ENCODE measurements at places on chromosomes 4 and X.

GRCh38 chr4:148044912-148045352 is 313.0 kb downstream of the ARHGAP10 start:
- DNase-seq: no peak

DNA sequence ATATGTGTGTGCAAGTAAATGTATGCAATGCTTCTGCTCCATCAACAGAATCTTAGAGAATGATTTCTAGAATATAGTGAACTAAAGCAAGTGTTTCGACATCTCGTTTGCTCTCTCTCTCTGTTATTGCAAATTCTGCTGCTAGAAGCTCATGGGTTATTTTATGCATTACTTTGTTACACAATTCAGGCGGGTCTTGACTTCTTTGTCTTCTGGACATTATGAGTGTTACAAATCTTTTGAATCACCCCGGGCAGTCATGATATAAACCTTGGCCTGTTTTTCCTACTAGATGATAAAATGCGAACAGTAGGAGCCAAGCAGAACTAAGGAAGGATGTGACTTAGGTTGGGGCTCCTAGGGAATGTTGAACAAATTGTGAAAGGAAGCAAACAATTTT is 166.4 kb upstream of the SFRP2 start:
- no peak for DNase-seq

- no peak for DNase-seq
These were observed 1.8 kb downstream of the CA5B start for GRCh38 chrX:15739886-15740285.

- no peak for DNase-seq
These were observed 340.6 kb downstream of the CAMK2D start for GRCh38 chr4:113420938-113421337.

DNA sequence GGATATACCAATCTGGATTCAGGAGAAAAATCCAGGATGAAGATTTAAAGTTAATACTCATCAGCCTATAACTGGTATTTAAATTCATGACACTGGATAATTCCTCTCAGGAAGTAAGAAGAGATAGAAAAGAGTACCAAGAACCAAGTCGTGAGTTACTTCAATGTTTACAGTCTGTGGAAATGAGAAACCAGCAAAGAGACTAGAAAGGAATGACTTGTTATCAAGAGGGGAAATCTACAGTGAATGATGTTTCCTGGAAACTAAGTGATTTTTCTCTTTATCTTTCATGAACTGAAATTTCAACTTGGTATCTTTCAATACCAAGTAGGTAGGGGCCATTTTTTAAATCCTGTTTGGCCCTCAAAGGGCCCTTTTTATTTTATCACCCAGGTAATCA is 217.9 kb upstream of the AFF2 start:
- no peak for DNase-seq

DNA sequence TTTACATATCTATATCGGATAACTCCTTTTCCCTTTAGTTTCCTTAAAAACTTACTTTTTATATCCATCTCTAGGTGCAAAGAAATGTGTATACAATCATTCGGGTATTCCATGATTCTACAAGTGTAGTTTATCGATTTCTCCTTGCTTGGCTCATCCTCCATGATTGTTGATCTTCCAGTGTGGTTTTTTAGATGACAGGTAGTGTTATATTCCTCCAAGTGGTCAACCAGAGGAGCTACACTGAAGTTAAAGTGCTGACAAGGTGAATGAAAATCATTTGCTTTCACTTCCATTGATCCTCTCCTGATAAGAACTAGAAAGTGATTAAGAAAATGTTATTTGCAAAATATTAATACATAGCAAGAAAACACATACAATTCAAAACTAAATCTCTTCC is 38.5 kb downstream of the TMEM156 start:
- DNase-seq: no peak

GRCh38 chr4:24551492-24552289 is 32.7 kb downstream of the DHX15 start:
- DNase-seq: no peak

- no peak for DNase-seq
These were observed 133.8 kb upstream of the STIM2 start for GRCh38 chr4:26726655-26727387.

- no peak for DNase-seq
These were observed 160.1 kb upstream of the MBNL3 start for GRCh38 chrX:132648895-132649294.

GRCh38 chr4:116982656-116983055 is 102.7 kb downstream of the TRAM1L1 start:
- DNase-seq: no peak

DNA sequence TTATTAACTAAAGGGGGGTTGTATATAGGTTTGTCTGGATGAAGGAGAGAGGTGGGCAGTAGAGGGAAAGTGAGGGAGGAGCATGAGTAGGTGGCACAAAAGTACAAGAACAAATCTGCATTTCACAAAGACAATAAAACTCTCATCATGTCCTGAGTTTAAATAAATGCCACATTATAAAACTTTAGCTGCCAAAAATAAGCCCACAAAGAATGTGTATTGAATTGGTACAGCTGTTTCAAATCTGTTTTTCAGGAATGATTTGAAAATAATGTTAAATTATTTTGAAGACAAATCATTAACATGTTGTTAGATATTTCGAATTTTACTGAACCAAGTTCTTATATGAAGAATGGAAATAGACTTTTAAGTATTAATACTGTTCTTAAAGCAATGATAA is 5.8 kb downstream of the CNKSR2 start:
- DNase-seq: no peak

GRCh38 chr4:168693750-168694490 is 197.1 kb downstream of the PALLD start:
- no peak for DNase-seq

GRCh38 chrX:48957477-48957826 is at the start of gene OTUD5:
OTUD5 (minus strand) TSS chrX:48957607; CDS start chrX:48957570, 37 bp downstream.
- DNase-seq: peak; percentile 65

- no peak for DNase-seq
These were observed 2023.0 kb upstream of the AGA start for GRCh38 chr4:179465131-179465797.

GRCh38 chr4:129335276-129335675 is 239.3 kb downstream of the C4orf33 start:
- no peak for DNase-seq

- DNase-seq: no peak
These were observed 140.4 kb downstream of the AFAP1 start for GRCh38 chr4:7799306-7799705.

- no peak for DNase-seq
These were observed 15.4 kb upstream of the ZNF41 start for GRCh38 chrX:47498411-47498810.

GRCh38 chr4:23766344-23766743 is 123.5 kb downstream of the PPARGC1A start:
- no peak for DNase-seq

DNA sequence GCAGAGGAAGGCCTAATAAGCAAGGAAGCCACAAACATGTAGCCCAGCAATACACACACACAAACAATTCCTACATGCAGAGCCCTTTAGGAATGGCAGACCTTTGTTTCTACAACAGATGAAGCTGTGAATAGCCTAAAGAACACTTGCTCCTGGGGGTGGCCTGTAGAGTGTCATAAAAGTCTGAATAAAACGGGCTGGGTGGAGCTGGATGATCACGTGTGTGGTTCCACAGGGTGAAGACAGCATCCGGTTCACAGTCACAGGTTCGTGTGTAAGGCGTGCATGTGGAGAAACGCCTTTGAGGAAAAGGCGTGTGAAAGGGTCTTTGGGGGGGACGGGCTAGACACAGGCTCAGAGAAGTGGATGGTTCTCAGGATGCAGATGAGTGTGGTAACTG is 156.1 kb downstream of the AFAP1 start:
- no peak for DNase-seq

DNA sequence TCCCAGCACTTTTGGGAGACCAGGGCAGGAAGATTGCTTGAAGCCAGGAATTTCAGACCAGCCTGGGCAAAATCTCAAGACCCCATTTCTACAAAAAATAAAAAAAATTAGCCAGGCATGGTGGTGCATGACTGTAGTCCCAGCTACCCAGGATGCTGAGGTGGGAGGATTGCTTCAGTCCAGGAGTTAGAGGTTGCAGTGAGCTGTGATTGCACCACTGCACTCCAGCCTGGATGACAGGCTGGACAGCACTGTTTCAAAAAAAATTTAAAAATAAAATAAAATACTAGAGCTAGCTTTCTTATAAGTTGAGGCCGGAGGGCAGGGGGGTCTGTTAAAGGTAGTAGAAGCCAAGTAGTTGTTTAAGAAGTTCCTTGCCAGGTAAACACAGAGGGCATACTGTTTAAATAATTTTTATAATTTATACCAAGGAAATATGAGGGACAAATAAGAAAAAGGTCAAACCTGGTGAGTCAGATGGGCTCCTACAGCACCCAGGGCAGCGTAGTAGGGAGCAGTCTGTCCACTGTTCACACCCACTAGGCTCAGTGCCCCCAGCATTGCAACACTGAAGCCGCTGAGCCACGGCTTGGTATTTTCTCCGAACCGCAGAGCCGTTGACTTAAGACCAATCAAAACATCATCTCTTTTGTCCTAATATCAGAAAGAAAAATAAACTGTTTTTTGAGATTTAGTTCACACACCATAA is 17.3 kb downstream of the COQ2 start:
- DNase-seq: no peak

DNA sequence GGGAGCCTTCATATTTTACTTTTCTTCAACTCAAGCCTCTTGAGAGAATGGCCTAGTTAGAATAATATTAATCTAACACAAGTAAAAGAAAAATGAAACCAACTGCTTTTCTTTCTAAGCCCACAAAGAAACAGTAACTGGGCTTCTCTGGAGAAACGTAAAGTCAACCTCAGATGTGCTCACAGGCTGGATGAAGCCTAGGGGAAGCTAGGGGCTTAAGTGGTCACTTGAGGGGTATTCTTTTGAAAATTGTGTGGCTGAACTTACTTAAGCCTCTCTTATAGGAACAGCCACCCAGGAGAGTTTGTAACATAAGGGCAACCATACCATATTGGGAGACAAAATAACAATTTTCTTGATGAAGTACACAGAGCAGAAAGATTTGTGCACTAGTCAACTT is 279.0 kb downstream of the SPRY1 start:
- DNase-seq: no peak

GRCh38 chr4:183330841-183331240 is 8.6 kb upstream of the CLDN24 start:
- no peak for DNase-seq

- DNase-seq: peak; percentile 11
These were observed 68.2 kb downstream of the ARHGAP10 start for GRCh38 chr4:147799986-147800555.

DNA sequence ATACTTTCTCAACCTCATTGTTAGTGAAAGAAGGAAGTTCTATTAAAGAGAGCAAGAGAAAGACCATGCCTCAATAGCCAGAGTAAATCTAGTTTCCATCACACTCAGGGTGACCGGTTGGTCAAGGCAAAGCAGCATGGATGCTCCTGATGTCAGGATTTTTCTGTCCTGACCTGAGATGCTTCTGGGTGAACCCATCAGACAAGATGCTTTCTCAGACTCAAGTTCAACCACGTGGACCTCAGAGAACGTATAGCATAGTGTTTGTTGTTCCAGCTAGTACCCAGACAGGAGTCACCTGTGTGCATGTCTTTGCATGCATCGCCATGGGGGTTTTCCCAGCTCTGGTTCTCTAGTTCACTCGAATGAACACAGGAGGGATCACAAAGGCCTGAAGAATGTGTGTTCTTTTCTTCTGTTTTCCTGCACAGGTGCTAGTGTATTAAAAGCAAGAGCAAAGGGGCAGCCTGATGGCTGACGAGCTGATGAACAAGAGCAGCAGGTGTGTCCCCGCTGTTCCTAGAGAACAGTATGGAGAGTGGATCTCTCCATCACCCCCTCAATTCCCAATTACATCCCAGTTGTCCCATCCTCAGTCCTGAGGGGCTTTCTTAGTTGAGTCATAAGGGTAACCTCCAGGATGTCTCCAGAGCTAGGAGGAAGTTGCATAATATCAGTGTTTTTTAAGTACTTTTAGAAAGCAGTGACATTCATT is 110.5 kb upstream of the ENPP6 start:
- peak; percentile 30 for DNase-seq

DNA sequence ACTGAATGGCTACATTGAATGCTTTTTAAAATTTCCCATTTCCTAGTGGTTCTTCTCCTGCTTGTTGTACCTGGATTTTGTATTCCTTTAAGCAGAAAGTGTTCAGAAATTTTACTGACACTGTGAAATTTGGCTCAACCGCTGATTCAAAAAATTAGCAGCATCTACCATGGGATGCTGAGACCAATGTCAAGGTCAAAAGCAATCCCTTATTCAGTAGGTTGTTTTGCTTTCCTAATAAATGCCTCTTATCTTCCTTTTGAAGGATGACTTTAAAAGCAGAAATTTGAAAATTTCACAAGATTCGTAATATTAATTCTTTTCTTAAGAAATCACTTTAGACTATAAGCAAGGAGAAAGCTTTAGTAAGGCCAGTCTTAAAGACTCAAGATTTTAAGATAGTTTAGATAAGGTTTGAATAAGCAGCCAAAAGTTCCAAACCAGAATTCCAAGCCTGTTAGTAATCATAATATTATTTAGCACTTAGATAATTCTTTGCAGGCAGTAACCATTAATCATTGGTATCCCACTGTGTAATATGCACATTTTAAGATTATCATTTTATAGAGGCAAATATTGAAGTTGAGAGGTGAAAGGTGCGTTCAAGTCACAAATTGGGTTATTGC is 508.8 kb downstream of the ANKRD50 start:
- DNase-seq: no peak

GRCh38 chr4:148203056-148203898 is 238.9 kb downstream of the NR3C2 start:
- no peak for DNase-seq

- DNase-seq: no peak
These were observed 61.5 kb downstream of the PDK3 start for GRCh38 chrX:24526616-24527015.

DNA sequence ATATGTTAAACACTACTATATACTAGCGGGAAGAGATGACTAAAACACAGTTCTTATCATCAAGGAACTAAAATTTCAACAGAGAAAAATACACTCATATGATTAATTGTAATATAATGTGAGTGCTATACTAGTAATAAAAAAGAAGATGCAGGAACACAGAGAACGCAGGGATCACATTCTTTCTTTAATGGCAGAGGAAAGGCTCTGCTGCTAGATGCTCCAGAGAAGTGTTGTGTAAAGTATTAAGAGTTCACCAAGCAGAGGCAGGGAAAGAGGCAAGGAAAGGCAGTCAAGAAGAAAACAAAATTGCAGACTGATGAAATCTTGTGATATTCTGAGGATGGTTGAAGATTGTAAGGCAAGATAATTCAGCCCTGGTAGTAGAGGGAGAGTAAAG is 394.7 kb downstream of the PDGFC start:
- DNase-seq: no peak

GRCh38 chrX:17443556-17443955 is 68.6 kb downstream of the NHS start:
- DNase-seq: no peak

DNA sequence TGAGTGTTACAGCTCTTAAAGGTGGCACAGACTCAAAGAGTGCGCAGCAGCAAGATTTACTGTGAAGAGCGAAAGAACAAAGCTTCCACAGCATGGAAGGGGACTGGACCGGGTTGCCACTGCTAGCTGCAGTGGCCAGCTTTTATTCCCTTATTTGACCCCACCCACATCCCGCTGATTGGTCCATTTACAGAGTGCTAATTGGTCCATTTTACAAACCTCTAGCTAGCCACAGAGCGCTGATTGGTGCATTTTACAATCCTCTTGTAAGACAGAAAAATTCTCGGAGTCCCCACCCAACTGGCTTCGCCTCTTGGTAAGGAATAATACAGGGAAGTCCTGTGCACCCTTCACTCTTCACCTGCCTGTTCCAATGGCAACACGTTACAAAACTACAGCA is 1.9 kb upstream of the SHROOM2 start:
- no peak for DNase-seq

All from stimulated activated CD4-positive, alpha-beta T cell treated with anti-CD3 and anti-CD28 coated beads, Interleukin-12 subunit alpha, Interleukin-12 subunit beta, amount 100 ng/mL, for 4 hours (primary cell).